Forelimb muscle (tissue), 1 donor: ENCODE measurements at places on chromosomes 3 and 15. TPM values are rescaled to one million over a fixed set of nuclear protein-coding genes. Genes with fewer than 3 reads are reported as not detected.

The FEZF2 gene
- polyA plus RNA-seq: not detected

The WDR93 gene
- 0.18 TPM for polyA plus RNA-seq

The FRMD4B gene
- polyA plus RNA-seq: 14.0 TPM

The C2CD4A gene
- 0.04 TPM for polyA plus RNA-seq

The TMPRSS7 gene
- polyA plus RNA-seq: not detected

The ARNT2 gene
- polyA plus RNA-seq: 6.6 TPM

The PGBD4 gene
- polyA plus RNA-seq: 2.2 TPM

The FOXB1 gene
- polyA plus RNA-seq: not detected

The CKMT1B gene
- not detected for polyA plus RNA-seq

The SYNPR gene
- not detected for polyA plus RNA-seq

The SPSB4 gene
- polyA plus RNA-seq: 18.7 TPM

The GREM1 gene
- polyA plus RNA-seq: 3.3 TPM

The MOBP gene
- 0.09 TPM for polyA plus RNA-seq

The RBP2 gene
- polyA plus RNA-seq: 0.32 TPM

The C3orf52 gene
- 5.2 TPM for polyA plus RNA-seq

The PAQR5 gene
- polyA plus RNA-seq: 0.37 TPM

The KBTBD13 gene
- 2.0 TPM for polyA plus RNA-seq

The B3GNT5 gene
- polyA plus RNA-seq: 9.2 TPM

The COL6A6 gene
- polyA plus RNA-seq: 91.6 TPM

The GSK3B gene
- polyA plus RNA-seq: 26.5 TPM

The C15orf40 gene
- polyA plus RNA-seq: 16.6 TPM

The XXYLT1 gene
- 21.3 TPM for polyA plus RNA-seq

The CACNA1D gene
- polyA plus RNA-seq: 1.4 TPM

The NMNAT3 gene
- 5.2 TPM for polyA plus RNA-seq

The HRG gene
- polyA plus RNA-seq: not detected

The RAP2B gene
- polyA plus RNA-seq: 5.0 TPM

The CFAP20DC gene
- polyA plus RNA-seq: 1.6 TPM

The C3orf22 gene
- not detected for polyA plus RNA-seq

The CHRFAM7A gene
- 2.3 TPM for polyA plus RNA-seq

The PLCH1 gene
- 0.32 TPM for polyA plus RNA-seq

The RPL29 gene
- 3,323 TPM for polyA plus RNA-seq

The AHSG gene
- polyA plus RNA-seq: not detected

The IGF2BP2 gene
- 38.3 TPM for polyA plus RNA-seq

The CEMIP gene
- 2.4 TPM for polyA plus RNA-seq

The SLC12A1 gene
- 0.15 TPM for polyA plus RNA-seq

The CHST13 gene
- 0.16 TPM for polyA plus RNA-seq

The DLEC1 gene
- 0.59 TPM for polyA plus RNA-seq

The CACNA2D2 gene
- 4.3 TPM for polyA plus RNA-seq

The ACAD9 gene
- 22.7 TPM for polyA plus RNA-seq

The GABRR3 gene
- polyA plus RNA-seq: not detected

The IMPG2 gene
- polyA plus RNA-seq: 1.8 TPM

The HRH1 gene
- 3.0 TPM for polyA plus RNA-seq

The SCN11A gene
- 2.5 TPM for polyA plus RNA-seq

The APBA2 gene
- polyA plus RNA-seq: 3.9 TPM

The TGM5 gene
- 0.16 TPM for polyA plus RNA-seq
